ENCODE measurements at places on chromosomes 3 and 15. TPM values are rescaled to one million over a fixed set of nuclear protein-coding genes. Genes with fewer than 3 reads are reported as not detected.

Gene AP3B2
- 0.64 TPM for total RNA-seq

Gene ZNF662
- not detected for total RNA-seq

Gene NR2E3
- 0.18 TPM for total RNA-seq

Gene CGNL1
- total RNA-seq = 2.0 TPM

Gene CLDN11
- total RNA-seq = not detected
